ENCODE measurements at places on chromosomes 2 and 18.

- DNase-seq = no peak
These were observed 250.1 kb downstream of the C1D start for GRCh38 chr2:67812682-67813081.

- no peak for DNase-seq
These were observed 118.1 kb upstream of the FN1 start for GRCh38 chr2:215553946-215554345.

GRCh38 chr18:3660739-3661515, 211.0 kb downstream of the TGIF1 start:
- DNase-seq = no peak

- DNase-seq = no peak
These were observed 1.3 kb upstream of the RAX start for GRCh38 chr18:59274533-59274928.

GRCh38 chr2:127008265-127009015, 98.5 kb downstream of the BIN1 start:
- DNase-seq = no peak

DNA sequence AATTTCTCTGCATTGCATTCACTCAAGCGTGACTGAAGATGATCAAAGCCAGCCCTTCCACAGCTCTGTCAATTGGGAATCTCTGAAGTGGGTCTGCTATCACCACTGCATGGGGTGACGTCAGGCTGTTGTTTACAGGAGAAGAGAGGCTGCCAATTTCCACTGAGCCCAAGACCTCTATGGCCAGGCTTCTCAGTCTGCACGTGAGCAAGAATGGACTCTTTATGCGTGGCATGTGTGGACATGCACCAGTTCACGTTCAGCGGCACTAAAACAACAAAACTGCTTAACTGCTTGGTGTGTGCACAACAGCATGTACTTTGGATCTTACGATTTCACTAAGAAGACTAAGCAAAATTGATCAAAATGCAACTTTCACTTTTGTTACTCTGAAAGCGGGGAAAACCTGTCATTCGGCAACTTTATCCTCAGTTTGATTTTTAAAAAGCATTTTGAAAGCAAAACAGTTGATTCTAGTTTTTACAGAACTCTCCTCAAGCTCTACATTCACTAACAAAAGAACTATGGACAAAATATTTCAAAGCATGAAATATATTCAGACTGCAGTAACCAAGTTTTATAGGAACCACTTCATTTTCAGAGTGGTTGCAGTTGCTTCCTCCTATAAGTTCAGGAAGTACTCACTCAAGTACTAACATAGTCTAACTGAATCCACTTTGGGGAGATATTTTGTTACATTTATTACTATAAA, 77.0 kb upstream of the SERTAD2 start:
- DNase-seq = no peak

All from stimulated activated CD8-positive, alpha-beta memory T cell treated with anti-CD3 and anti-CD28 coated beads, Interleukin-2, amount 100 ng/mL, for 1 hour (primary cell).